ENCODE measurements at places on chromosomes 2 and 18. TPM values are rescaled to one million over a fixed set of nuclear protein-coding genes. Genes with fewer than 3 reads are reported as not detected.

WDR43 gene
- total RNA-seq: 35.9 TPM

DNA sequence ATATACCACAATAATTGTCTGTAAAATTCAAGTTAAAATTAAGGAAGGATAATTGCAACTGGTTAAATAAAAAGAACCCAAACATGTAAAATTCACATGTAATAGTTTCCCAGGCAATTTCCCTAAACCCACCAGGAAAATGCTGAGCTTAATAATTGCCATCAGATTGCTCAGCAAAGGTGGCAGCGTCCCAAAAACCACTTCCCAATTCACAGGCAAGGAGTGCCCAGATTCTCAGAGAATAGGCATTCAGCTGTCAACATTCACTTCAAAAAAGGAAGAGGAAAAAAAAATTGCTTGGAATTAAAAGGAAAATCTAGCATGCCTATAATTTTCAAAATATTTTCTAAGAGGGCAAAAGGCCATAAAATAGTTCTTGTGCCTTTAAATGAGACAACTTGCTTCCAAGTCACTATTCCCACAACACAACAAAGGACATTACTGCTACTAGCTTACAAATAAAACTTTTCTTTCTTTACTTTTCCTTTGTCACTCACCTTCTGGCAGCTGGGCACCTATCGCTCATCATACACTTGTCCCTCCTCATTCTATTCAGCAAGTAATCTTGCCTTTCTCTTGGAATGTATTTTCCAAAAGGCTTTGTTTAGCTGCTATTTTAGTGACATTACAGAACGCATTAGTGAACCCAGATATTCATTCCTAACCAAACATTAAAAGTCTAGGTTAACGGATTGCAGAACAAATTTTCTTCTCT lies 15.2 kb downstream of the SRBD1 start:
- DNase-seq: peak; percentile 50

- DNase-seq: peak; percentile 30
Observed at GRCh38 chr2:148674063-148675020, 29.8 kb downstream of the EPC2 start.

GRCh38 chr18:24695168-24695567 lies 234.7 kb downstream of the HRH4 start:
- DNase-seq: no peak

GAL3ST2 gene
- not detected for total RNA-seq

- no peak for DNase-seq
Observed at GRCh38 chr2:22890132-22890531, 494.8 kb upstream of the KLHL29 start.

DNA sequence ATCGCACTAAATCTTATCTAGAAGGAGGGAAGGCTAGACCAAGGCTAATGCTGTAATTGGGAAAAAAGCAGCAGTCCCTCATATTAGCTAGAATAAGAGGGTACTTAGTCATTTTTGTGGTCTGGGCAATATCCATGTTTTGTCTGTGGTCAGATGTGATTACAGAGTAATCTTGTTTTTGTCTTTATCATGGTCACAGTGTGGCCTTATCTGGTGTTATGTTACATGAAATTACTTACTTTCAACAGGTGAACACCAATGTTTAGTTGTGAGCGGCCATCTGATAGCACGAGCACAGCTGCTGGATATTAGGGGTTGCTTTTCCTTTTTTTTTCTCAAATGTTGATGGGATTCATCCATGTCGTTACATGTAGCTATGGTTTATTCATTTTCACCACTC lies 23.7 kb upstream of the PLEKHM3 start:
- DNase-seq: no peak

GALNT3 gene
- under 0.01 TPM for total RNA-seq

- DNase-seq: no peak
Observed at GRCh38 chr2:174446531-174446930, 40.3 kb downstream of the GPR155 start.

DNA sequence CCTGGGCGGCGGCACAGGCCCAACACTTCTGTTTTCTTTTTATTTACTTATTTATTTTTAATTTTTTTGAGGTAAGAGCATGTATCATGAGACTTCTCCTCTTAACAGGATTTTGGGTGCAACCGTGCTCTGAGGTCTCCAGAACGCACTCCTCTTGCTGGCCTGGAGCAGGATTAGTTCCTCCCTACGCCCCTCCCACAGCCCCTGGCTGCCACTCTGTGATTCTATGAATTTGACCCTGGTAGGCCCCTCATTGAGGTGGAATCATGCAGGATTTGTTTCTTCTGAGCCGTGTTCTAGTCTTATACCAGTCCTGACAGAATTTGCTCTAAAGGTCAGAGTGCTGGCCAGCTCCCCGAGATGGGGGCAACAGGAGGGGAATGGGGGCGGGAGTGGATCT lies 106.5 kb upstream of the HS6ST1 start:
- DNase-seq: no peak

COPS9 gene
- total RNA-seq: 117 TPM

DNA sequence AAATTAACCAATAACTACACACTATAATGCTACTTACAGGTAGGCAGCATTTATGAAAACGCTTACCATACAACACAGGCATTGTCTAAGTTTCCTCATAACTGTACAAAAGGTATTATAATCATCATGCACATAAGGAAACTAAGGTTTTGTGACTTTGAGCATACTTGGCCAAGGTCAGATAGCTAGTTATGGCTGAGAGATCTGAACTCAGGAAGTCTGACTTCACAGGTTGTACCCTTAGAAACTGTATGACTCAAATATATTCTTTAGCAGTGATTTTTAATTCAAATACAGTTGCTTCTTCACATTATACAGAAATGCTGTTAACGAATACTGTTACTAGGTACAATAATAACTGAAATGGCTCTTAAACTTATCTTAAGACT lies 89.3 kb downstream of the TRIP12 start:
- DNase-seq: peak; percentile 84

GRCh38 chr2:70340761-70341476 lies 39.1 kb upstream of the FAM136A start:
- DNase-seq: peak; percentile 57

GRCh38 chr18:59354731-59355130 lies 4.3 kb downstream of the LMAN1 start:
- DNase-seq: no peak

- DNase-seq: no peak
Observed at GRCh38 chr2:104430359-104430740, 423.6 kb upstream of the POU3F3 start.

DNA sequence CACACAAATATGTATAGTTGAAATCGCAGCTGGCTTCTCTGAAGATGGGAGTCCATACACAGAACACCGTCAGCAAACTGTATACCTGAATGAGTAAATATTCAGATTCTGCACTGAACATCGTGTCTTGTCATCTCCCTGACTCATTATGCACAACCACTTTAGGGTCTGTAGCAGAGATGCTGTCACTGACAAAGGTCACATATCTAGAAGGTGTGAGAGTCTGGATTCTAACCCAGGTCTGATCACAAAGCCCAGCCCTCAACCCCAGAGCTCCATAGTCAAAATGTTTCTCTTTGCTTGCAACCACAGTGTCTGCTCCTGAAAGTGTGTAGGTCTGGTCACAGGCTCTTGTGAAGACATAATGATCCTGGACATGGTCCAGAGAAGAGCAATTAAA lies 78.3 kb upstream of the PAX8 start:
- DNase-seq: no peak

- DNase-seq: no peak
Observed at GRCh38 chr2:225995796-225996461, 596.4 kb downstream of the NYAP2 start.

GRCh38 chr2:31729065-31729439 lies 148.3 kb upstream of the SRD5A2 start:
- no peak for DNase-seq

PLEKHH2 gene
- under 0.01 TPM for total RNA-seq

ACMSD gene
- total RNA-seq: not detected

C2orf72 gene
- not detected for total RNA-seq

SLC5A6 gene
- 19.5 TPM for total RNA-seq

PRR30 gene
- not detected for total RNA-seq

GRCh38 chr2:160405077-160405867 lies 88.3 kb downstream of the RBMS1 start:
- DNase-seq: no peak

GRCh38 chr2:27059141-27059820 lies 7.8 kb downstream of the AGBL5 start:
- DNase-seq: peak; percentile 67

INPP5D gene
- total RNA-seq: 29.4 TPM

- no peak for DNase-seq
Observed at GRCh38 chr18:24949908-24950307, 402.1 kb downstream of the ZNF521 start.

GRCh38 chr2:172103471-172104272 lies 972 bp upstream of the DLX2 start:
- peak; percentile 87 for DNase-seq

CFC1 gene
- not detected for total RNA-seq

DNA sequence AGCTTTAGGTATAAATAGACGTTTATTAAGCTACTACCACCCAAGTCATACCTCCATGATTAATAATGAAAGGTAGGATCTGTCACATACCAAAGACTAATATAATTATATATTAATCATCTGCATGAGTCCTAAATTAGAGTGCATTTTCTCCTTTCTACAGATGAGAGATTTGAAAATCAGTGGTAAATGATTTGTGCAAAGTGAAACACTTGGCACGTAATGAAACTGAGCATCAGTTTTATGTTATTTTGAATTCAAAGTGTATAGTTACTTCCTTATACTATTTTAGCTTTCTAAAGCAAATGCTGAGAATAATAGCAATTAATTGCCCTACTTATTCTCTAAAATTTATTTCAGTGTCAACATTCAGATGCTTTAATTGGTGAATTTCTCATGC lies 615.3 kb downstream of the TRIB2 start:
- DNase-seq: no peak

DNA sequence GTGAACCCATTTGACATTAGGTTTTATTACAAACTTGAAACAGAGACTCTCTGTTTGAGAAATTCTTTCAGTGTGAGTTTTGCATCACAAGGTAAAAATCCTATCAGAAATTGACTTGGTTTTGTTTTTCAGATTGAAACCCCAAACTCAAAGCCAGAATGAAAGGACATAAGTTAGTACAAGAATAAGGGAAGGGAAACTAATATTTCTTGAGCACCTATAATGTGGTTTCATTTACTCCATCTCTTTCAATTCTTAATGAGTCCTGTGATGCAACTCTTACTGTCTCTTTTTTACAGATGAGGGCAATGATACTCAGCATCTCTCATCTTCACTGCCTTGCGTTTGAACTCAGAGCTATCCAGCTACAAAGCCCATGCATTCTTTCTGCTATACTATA lies 210.0 kb upstream of the SIX3 start:
- no peak for DNase-seq

DNA sequence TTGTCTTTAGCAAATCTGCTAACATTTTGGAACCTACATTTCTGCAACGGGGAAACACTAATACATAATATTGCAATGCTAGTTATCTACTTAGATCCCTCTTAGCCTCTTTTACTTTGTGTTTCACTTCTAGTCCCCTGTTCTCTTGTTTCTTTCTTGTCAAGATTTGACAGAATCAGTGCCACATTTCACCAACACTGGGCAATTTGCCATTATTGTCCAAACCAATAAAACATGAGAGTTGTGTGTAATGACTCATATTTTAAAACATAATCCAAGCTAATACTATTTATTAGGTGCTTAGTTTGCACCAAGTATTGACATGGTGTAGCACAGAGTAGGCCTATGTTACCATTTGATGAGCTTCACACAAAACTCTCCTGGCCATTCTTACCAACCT lies 33.7 kb upstream of the ACVR1C start:
- DNase-seq: no peak

DNA sequence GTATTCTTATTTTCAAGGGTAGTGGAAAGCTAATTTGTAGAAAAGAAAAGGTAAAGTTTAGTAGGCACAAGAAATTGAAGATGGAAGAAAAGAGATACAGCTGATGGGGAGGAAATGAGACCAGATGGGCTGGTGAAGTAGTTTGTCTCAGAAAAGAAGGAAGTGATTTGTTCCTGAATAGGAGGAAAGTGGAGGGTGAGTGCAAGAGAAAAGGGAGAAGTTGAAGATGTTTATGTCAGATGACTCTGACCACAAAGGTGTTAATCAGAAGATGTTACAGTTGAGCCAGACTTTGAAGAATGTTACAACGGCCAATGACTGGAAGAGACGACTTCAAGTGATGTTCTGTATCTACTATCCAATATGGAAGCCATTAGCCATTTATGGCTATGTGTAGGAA lies 21.2 kb downstream of the ZSCAN30 start:
- DNase-seq: no peak

DNA sequence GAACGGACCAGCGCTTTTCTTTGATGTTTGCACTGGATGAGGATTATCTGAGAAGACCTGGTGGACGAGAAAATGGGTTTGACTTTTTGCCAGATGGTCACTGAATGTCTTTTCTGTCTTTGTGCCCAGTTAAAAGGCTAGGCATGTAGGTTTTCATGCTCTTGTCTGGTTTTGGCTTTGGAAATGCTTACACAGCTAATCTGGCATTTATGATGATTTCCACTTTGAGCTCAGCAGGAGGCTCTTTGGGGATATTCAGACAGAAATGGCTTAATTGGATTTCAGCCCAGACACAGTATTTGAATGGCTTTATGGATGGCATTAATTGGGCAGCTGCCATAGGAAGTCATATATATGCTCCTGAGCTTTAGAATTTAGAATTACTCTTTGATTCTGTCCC lies 59.6 kb downstream of the NCK2 start:
- DNase-seq: peak; percentile 43
